Left lobe of liver (tissue), 2 donors: ENCODE measurements at places on chromosomes 3 and 15. TPM values are rescaled to one million over a fixed set of nuclear protein-coding genes. Genes with fewer than 3 reads are reported as not detected.
A peak's percentile ranks its signal among the peaks of the same experiment; 100 is the strongest.

DNA sequence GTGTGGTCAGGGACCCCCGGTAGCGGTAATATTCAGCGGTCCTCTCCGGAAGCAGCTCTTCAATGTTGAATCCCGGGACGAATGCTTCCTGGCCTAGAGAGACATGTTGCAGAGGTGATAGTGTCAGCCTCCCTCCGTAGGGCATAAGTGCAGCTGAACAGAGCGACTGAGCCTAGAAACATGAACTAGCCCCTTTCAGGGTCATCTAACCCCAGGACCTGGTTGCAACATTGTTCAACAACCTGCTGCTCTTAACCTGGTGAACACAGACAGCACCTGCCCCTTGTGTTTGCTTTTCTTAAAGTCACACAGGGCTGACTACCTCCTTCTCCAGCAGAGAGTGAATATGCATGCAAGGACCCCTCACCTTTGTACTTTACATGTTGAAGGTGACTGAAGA lies 41.3 kb downstream of the CA12 start:
- peak; percentile 49 for DNase-seq

GRCh38 chr3:155549087-155549486 lies 195.8 kb downstream of the PLCH1 start:
- no peak for DNase-seq

GRCh38 chr3:52226229-52226817 lies 878 bp upstream of the TLR9 start:
- DNase-seq: no peak

DNA sequence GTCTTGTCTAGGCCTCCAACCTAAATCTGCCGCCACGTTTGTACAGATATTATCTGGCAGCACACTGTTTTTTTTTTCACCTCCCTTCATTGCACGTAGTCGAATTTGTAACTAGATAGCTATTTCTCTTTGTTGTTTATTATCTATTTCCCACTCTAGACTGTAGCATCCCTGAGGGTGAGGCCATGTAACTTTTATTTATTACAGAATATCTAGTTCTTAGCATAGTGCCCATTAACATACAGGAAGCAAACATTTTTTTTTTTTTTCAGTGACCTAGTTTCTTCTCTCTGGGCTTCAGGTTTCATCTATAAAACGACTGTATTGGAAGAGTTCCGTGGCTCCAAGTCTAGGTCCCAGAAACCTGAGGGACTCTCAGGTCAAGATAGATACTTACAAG lies 354.3 kb downstream of the FGF12 start:
- no peak for DNase-seq

- no peak for DNase-seq
Observed at GRCh38 chr3:101243285-101244211, 76.8 kb downstream of the IMPG2 start.

GRCh38 chr15:50353251-50353974 lies 1.6 kb downstream of the GABPB1 start:
- no peak for DNase-seq

DNA sequence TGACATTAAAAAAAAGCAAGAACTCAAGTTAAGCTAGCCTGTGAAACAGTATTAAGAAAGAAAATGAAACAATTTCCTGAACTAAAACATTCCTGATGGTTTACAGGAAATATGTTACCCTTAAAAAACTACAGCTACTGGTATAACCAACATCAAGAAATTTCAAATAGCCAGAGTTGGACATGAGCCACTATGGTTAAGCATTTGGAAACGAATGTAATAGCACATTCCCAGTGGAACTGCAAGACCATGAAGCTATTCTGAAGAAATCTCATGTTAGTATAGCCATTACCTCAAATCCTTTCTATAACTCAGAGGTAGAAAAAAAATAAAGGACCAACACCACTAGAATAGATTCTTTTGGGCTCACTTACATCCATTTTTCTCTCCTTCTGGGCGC lies 30.2 kb downstream of the CPNE4 start:
- DNase-seq: no peak

DNA sequence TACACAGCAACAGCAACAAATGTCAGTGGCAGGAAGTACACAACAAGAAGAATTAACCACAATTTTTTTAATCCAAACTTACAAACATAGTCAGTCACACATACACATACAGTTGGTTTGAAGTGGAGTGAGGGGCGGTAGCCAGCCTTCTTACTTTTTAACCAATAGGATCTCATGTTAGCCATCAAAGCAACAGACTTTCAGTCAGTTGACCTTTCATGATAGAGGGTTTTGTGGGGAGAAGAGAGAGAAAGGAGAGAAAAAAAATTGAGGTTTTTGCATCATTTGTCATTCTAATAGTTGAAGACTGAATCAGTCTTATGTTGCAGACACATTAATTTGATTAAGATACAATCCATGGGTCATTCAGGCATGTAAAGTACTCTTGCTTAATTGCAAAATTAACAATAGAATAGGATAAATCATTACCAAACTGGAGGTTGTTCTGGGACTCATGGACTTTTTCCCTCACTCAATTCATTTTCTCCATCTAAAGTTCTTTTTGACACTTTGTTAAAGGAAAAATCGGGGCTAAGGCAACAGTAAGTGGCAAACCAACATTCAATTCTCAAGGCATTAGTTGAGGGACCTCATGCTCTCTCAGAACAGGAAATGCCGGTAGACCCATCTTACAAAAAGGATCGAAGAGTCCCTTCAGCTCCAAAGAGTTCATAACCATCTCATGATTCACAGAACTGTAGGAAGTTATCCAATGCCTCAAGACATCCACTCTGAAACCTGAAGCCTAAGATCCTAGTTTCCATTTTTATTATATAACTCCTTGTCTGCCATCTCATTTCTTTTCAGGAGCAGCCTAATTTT lies 159.5 kb upstream of the LPP start:
- no peak for DNase-seq

DNA sequence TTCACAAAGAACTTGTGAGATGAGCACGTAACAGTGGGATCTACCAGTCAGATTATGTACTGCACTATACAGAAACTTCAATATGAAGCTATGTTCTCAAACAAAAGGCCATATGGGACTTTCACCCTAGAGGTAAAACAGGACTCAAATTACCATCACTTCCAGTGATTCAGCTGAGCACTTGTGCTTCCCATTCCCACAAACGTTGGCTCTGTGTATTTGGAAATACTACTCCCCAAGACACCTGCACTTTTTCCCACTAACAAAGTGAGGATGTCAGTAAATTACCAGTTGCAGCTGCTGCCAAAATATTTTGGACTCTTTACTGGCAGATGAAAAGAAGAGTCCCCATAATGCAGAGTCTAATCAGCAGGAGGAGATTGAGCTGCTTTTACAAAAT lies 1570.1 kb downstream of the SI start:
- DNase-seq: no peak

DNA sequence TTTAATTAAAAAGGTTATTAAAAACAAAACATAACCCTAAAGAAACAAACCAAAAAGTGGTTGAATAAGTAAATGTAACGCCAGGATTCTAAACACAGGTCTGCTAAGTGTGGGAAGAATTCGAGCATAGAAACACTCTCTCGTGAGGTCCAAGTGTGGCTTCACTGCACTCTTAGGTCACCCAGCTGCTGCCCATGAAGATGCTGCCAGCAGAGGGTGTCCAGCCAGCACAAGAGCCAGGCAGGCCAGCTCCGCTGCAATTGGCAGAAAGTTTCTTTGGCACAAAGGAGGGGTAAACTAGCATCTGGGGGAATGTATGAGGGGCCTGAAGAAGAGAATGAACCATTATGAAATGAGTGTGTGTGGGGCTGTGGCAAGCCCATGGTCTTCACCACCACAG lies 215.7 kb upstream of the FEZF2 start:
- no peak for DNase-seq

DNA sequence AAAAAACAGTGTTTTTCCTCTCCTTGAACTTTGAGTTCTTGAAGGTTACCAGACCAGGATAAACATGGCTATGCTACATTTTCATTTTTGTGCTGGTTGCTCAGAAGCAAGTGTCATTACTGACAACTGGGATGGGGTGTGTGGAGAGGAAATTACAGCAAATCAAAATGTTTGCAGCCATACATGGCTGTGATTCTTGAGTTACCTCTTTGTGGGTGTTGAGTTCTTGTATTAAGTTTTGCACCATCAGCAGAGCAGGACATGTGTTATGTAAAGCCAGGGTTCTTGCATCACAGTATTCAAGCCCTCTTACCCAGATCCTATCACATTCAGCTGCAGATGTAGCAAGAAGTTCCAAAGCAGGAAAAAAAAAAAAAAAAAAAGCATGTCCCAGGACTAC lies 53.9 kb upstream of the ATOSA start:
- peak; percentile 60 for DNase-seq

DNA sequence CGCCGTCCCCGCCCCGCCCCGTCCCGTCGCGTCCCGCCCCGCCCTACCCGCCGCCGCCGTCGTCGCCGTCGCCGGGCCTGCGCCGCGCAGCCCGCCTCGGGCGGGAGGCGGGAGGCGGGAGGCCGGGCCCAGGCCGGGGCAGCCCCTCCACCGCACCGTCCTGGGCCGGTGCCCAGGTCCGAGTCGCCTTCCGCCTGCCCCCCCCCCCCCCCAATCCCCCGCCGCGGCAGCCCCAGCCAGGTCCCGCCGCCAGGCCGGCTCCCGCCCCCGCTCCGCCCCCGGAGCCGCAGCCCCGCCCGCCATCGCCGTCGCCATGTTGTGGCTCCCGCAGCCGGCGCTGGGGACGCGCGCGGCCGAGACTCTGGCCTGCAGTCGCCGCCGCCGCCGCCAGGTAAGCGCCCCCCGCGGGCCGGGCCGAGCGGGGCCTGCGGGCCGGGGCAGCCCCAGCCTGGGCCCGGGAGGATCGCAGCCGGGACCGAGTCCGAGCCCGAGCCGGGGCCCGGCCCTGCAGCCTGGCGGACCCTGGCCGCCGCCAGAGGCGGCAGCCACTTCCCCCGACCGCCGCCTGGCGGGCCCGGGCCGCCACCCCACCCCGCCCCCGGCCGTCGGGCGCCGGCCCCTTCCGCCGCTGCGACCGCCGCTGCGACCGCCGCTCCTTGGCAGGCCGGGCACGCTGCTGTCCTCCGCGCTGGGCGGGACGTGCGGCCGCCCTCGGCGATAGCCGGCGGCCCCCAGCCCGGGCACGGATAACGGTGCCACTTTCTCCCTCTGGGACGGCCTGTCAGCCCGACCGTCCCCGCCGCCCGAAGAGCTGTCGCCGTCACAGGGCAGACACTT lies at the start of gene ZNF592:
Gene ZNF592, plus strand, starts transcription at position 319 of the 837 bp plus-strand sequence. CDS start 34,084 bp downstream, outside the sequence.
- peak; percentile 90 for DNase-seq

GRCh38 chr3:169400205-169400604 lies 263.3 kb downstream of the MECOM start:
- DNase-seq: no peak

C2CD4A gene
- total RNA-seq: 0.50 TPM

TMOD2 gene
- 1.4 TPM for total RNA-seq

HESX1 gene
- total RNA-seq: 0.75 TPM

SLITRK3 gene
- 0.18 TPM for total RNA-seq

EPHA3 gene
- total RNA-seq: 1.5 TPM

SCG5 gene
- total RNA-seq: 16.5 TPM
